Stimulated activated CD8-positive, alpha-beta memory T cell treated with anti-CD3 and anti-CD28 coated beads, Interleukin-4, amount 100 ng/mL, for 1 hour (primary cell): ENCODE measurements at places on chromosomes 16 and 17.

- no peak for DNase-seq
Observed at GRCh38 chr16:19523184-19523558, 571 bp upstream of the CCP110 start.

- no peak for DNase-seq
Observed at GRCh38 chr16:87832137-87832527, 37.2 kb downstream of the SLC7A5 start.

- no peak for DNase-seq
Observed at GRCh38 chr16:87369796-87370719, 13.5 kb downstream of the FBXO31 start.

DNA sequence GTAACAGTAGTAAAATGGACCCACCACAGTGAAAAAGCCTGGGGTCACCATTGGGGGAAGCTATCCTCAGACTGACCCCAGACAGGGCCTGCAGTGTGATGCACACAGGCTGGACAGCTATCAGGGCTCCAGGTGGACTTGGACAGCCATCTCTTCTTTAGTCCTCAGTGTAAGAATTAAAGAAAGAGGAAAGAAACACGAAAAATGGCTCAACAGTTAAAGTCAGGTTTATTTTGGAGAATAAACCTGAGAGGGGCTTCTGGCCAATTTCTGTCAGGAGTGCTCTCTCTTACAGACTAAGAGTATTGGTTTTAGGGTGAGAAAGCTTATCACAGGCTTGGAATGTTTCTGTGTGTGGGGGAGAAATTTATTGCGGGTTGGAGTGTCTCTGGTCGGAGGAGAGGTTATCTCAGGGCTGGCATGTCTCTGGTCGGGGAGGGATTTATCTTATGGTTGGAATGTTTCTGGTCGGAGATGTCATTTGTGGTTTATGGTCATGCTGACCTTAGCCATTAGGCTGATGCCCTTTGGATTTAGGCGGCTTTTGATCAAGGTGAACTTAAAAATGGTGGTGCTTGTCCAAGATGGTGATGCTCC, 10.8 kb upstream of the B4GALNT2 start:
- no peak for DNase-seq

DNA sequence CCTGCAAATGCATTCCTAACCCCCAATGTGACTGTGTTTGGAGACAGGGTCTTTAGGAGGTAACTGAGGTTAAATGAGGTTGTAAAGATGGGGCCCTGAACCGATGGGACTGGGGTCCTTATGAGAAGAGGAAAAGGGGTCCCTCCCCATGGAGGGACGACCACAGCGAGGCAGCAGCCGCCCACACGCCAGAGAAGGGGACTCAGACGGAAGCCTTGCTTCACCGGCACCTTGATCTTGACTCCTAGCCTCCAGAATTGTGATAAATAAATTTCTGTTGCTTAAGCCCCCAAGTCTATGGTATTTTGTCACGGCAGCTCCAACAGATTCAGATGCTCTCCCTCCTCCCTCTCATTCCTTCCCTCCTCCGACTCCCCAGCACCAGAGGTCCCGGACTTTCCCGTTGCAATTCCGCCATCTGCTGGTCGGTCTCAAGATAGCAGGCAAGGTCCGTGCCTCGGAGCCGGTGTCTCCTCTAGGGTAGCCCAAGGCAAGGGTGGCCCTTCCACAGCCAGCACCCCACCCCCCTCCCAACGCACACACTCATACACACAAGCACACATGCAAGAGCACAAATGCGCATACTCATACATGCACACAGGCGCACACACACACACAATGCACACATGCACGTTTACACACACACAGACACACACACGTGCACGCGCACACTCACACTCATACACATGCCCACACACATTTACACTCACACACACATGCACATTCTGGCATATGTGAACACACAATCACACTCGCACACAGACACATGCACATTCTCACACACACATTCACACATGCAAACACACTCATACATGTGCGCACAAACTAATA, 23.1 kb upstream of the C16orf78 start:
- DNase-seq = no peak

- no peak for DNase-seq
Observed at GRCh38 chr16:87042551-87043230, 274.5 kb downstream of the C16orf95 start.

GRCh38 chr16:4982056-4982867, 24.1 kb downstream of the SEC14L5 start:
- no peak for DNase-seq

DNA sequence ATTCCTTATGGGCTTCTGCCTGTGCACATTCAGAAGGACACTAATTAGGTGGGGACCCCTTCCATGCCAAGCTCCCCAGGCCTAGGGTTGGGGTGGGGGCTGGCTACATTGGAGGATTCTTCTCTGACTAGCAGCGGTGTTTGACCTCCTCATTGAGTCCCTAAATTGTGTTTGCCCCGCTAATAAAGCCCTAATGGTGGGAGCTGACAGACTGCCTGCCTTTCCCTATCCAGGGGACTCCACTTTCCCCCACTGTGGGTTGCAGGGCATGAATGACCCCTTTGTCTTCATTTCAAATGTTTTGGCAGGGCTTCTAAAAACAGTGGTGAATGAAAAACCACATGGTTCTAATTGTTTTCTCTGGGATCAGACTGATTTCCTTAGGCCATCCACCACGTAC, 476.8 kb upstream of the CDH11 start:
- no peak for DNase-seq

DNA sequence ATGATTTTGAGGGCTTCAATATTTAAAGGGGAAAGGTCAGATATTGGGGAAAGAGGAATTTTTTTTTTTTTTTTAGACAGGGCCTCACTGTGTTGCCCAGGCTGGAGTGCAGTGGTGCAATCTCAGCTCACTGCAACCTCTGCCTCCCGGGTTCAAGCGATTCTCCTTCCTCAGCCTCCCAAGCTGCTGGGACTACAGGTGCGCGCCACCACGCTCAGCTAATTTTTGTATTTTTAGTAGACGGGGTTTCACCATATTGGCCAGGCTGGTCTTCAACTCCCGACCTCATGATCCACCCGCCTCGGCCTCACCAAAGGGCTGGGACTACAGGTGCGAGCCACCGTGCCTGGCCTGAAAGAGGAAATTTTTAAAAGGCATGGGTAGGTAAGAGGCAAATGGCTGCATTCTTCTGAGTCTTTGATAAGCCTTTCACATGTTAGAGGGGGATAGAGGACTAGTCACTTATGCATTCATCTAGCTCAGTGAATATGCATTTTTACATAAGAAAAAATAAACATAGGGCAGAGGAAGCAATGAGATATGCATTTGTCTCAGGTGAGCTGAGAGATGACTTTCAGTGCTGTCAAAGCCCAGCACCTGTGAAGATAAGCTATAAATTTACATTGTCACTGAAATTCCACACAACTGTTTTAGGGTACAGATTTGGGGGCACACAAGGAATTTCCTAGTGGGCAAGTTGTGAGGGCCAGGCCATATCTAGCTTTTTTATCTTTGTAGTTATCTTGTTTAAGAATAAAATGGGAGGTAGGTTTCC, 1.1 kb upstream of the FCSK start:
- no peak for DNase-seq

- no peak for DNase-seq
Observed at GRCh38 chr16:84603940-84604339, 13.9 kb downstream of the COTL1 start.

DNA sequence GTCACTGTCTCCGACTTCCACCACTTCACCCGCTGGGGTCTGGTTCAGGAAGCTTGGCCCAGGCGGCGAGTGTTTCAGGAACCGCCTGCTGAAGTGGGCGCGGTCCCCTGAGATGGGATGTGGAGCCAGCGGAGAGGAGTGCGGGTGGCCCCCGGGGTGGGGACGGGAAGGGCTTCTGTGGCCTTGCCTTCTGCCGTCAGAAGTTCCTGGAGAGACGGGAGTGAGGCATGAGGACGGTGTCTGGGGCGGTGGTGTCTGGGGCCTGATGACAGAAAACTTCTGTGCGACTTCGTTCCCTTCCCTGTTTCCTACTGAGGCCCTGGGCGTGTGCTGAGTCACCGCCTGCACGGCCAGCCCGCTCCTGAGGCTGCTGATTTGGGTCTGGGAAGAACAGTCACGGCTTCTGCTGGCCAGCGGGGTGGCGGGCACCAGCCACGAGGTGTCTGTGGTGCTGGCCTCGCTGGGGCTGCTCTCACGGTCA, 12.3 kb upstream of the NLRC3 start:
- no peak for DNase-seq

DNA sequence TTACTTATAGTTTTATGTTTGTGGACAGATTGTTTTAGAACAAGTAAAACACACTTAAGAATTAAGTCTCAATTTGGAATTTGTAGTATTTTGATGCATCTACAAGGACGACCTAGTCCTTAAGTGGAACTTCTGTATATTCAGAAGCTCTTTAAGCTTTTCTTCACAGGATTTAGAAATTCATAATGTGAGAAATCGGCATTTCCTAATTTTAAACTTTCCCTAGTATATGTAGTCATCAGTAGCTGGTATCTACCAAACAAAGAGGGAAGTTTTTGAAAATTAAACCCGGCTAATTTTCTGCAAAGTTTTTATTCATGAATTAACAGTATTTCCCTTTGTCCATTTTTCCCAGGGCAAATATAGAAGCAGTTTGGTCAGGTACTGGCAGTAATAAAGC, 203.6 kb downstream of the CDRT15L2 start:
- DNase-seq = no peak

GRCh38 chr16:78677181-78677731, 577.8 kb downstream of the WWOX start:
- no peak for DNase-seq

DNA sequence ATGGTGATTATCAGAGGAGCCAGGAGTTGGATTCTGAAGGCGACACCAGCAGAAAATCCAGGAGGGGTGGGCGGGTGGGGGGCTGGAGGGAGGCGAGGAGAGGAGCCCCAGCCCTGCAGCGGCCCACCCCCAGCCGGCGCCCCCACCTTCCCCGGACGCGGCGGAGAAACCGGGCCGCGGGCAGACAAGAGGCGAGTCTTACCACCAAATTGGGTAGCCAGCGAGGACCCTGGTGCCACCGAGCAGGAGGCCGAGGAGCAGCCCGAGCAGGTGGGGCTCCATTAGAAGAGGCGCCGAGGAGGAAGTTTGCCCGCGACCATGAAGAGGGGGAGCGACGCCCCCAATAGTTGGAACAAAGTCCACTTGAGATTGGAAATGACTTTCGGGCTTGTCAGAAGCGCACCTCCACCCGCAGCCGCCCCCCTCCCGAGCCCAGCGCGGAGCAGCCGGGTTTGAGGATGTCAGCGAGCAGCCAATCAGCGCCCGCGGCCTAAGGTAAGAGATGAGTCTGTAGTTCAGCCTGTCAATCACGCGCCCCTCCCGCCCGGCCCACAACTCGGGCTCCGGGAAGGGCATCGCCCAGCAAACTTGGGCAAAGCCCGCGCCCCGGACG, at the start of gene WNT3:
Gene WNT3 (minus strand): TSS at position 377 of the 613 bp plus-strand sequence. CDS start 95 bp downstream, at position 282.
- DNase-seq = peak; percentile 17

DNA sequence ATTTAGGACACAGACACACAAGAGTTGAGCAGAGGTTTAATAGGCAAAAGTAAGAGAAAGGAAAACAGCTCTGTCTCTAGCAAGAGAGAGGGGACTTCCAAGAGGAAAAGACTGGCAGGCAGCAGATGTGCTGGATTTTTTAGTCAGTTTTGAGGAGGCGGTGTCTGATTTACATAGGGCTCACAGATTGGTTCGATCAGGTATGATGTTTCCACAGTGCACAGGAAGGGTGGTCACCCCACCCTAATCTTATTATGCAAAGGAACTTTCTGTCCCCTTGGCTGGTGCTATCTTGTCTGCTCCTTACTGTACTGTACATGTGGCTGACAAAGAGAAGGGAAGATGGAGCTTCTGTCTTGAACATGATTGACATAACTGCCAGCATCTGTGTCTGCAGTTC, 25.3 kb downstream of the BFAR start:
- no peak for DNase-seq

GRCh38 chr17:8237175-8237574, 10.7 kb downstream of the CTC1 start:
- DNase-seq = no peak

DNA sequence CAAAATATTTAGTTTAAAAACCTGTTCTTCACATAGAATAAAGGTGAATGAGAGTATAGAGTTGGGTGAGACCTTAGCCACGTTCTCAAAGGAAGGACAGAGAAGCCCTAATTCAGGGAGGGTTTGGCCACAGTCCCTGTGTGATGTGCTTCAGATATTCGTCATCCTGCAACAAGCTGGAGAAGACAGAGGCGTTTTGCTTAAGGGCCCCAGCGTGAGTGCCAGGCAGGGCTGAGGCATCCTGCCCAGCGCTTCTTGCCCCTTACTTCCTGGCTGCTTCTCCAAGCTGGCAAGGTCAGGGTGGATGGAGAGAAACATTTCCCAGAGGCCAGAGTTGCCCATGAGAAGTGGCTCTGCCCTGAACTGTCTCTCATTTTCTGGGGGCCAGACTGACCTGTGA, 46.9 kb downstream of the AXIN2 start:
- DNase-seq = no peak

DNA sequence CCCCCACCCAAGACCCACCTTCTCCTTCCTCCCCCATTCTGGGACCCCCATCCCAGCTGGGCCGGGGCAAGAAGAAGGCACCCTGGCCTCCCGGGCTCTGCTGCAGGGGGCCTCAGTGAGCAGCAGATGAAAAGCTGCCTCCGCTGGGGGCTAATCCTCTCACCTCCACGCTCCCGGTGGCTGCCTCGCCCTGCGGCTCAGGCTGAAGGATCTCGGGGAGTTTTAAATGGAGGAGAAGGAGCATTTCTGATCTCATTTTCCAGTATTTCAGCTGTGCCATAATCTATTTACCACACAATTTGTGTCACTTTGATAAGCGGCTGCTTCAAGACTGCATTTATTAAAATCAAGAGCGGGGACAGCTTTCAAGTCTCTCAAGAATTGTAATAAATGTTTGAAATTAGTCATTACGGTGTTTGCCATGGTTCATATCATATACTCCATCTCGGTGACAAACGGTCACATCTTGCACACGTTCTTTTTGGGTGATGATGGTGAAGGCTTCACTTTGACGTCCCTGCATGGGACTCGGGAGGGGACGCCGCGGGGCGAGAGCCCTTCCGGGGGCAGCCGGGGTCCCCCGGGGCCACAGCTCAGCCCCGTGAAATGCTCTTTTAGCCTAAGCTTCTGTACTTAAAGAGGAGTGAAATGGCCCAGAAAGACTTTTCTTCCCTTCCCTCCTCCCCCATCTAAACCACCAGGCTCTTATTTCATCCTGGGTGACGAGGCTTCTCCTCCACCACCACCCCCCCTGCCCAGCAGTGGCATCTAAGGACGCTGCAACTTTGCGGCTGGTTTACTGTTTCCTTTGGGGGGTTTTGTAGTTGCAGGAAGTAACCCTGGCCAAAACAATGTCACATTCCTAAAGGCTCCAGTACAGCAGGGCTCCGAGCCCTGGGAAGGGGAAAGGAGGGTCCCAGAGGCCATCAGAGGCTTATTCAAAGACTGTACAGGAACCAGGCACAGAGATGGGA, 313.1 kb upstream of the TNRC6C start:
- peak; percentile 39 for DNase-seq

DNA sequence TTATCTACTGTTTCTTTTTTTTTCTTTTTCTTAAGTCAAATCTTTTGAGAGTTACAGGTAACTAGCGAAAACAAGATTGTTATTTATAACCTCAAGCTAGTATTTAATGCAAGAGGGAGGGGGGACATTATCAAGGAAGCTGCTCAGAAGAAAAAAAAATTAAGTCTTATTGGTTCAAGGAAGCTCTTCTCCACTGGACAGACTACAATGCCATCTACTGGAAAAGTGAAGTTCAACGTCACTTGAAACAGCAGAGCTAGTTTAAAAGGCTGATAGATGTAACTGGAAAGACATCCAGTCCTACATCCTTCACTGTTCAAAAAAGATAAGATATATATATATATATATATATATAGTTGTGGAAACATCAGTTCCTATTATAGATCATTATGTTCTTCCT, 418.0 kb upstream of the PSMD7 start:
- no peak for DNase-seq

GRCh38 chr16:68737046-68737729, at the start of gene CDH1:
CDH1 (plus strand) TSS chr16:68737292; CDS start chr16:68737416, 124 bp downstream.
- no peak for DNase-seq

GRCh38 chr16:49183911-49184310, 97.7 kb downstream of the CBLN1 start:
- no peak for DNase-seq
